ENCODE measurements at places on chromosomes 5 and 9.

- DNase-seq, result no peak
Observed at GRCh38 chr9:86512929-86513328, 158.7 kb upstream of the TUT7 start.

DNA sequence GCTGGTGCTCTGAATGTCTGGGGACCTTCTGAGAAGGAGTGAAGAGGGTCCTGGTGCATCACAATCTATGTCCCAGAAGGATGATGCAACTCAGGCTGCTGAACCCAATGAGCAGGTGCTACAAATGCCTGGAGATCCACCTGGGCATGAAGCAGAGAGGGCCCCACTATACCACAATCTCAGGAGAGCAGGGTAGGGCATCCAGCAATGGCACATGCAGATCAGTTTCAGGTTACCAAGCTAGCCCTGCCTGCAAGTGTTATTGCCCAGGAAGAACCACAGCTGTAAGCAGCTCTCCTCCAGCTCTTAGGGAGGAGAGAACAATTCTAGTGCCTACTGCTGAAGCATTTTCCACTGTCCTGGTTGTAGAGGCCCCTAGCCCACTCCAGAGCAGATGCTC is 389.2 kb upstream of the TNC start:
- DNase-seq, result no peak

- DNase-seq, result no peak
Observed at GRCh38 chr5:172852490-172853354, 18.7 kb downstream of the ERGIC1 start.

DNA sequence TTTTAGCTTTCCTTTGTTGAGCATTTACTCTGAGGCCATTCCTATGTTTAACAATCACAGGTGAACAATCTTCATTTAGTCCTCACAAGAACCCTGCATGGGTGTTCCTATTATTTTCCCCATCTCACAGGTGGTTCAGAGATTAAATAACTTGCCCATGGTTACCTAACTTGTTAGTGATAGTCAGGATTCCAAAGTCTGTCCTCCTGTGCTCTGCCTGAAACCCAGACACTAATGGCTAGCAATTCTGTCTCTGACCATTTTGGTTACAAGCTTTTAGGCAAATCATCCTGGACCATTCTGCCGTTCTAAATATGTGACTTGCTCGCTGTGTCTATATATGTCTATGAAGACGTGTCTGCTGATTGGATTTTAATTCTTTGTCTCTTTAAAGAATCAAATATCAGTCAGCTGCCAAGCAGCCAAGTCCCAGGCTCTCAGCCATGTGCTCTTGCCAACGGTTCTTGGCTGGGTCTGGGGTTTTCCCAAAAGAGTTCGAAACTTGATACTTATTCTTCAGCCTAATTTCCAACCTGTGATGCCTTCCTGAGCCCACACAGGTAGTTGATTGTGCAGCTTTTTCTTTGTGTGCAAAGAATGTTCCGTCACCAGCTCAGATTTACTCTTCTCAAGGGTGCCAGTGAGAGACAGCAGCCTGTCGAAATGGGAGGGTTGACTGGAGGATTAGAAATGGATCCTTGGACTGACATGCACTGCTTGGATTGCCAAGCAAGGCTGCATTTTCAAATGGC is 121.7 kb downstream of the NREP start:
- no peak for DNase-seq

DNA sequence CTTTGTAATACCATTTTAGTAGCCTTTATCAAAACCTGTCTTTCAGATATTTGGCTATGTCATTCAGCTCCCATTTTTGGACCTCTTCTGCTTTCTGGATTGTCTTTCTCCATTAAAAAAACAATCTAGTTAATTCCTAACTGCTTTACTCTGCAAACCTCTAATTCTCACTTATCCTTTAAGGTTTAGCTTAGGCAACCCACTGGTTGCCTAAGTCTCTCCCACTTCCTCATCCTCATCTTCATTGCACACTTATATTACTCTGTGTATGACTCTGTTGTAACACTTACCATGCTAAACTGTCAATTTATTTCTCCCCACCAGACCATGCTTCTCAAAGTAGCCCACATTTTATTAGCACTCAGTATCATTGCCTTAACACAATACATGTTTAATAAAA is 205.0 kb upstream of the DMRTA1 start:
- no peak for DNase-seq

DNA sequence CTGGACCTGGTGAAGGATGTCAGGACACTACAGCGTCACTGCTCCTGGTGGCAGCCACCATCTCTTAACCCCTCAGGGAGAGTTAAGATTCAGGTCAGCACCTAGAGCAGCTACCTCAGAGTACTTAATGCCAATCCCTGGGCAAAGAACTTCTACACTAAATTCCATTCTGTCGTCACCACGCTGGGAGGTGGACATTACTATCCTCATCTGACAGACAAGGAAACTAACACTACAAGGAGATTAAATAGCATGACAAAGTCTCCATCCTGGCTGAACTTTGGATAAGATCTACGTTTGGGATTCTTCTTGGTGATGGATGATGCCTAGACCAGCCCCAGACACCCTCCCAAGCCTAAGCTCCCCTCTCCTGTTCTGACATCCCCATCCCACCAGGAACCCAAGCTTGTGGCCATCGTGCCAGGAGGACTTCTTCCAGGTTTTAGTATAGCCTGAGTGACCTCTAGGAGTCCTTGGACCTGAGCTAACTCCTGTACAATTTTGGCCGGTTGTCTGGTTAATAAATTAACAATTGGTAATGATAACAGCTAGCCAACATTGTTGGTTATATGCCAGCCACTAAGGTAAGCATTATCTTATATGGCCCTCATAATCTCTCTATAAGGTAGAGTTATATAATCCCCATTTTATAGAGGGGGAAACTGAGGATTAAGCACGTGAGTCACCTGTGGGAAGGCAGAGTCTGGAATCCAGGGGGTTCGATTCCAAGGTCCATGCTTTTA is 54.8 kb downstream of the C5orf15 start:
- no peak for DNase-seq

- no peak for DNase-seq
Observed at GRCh38 chr5:148791334-148791667, 35.1 kb upstream of the ADRB2 start.

- DNase-seq, result no peak
Observed at GRCh38 chr5:99948850-99949249, 586.3 kb upstream of the FAM174A start.

- no peak for DNase-seq
Observed at GRCh38 chr5:71882826-71883741, 164.0 kb downstream of the CARTPT start.

DNA sequence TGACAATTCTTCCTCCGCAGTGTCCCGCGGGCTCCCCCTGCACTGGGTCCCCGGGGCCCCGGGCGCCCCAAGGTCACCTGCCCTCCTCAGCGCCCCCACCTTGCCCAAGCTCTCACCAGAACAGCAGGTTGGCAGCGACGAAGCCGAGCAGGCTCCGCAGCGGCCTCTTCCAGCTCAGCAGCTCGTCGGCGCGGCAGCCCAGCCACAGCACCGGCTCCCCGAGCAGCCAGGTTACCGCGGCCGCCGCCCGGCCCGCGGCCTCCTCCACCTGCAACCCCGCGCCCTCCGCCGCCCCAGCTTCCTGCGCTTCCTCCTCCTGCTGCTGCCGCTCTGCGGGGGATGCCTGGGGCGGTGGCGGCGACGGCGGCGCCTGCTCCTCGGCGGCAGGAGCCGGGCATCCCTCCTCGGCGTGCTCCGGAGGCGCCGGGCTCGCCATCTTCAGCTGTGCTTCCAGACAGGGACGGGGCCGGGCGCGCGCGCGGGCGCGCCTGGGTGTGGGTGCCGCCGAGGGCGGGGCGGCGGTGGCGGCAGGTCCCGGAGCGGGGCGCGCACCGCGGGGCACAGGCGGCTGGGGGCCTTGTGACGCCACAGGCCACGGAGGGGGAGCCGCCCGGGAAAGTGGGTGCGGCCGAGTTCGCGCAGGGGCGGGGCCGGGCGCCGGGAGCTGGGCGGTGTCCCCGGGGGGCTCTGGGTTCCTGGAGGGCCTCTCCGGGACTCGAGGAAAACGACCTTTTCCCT is at the start of gene RETREG1:
Gene RETREG1 (minus strand): TSS at position 462 of the 738 bp plus-strand sequence. CDS start 26 bp downstream, at position 436.
- DNase-seq, result no peak

DNA sequence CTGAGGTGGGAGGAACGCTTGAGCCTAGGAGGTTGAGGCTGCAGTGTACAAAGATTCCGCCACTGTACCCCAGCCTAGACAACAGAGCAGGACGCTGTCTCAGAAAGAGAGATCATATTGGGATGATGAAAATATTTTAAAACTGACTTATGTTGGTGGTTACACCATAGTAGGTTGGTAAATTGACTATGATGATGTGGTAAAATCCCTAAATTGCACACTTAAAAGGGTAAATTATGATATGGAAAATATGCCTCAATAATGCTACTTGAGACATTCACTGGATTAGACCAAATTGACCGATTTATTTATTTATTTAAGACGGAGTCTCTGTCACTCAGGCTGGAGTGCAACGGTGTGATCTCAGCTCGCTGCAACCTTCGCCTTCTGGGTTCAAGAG is 21.9 kb upstream of the TOR1B start:
- no peak for DNase-seq

- no peak for DNase-seq
Observed at GRCh38 chr9:38141746-38142591, 72.9 kb upstream of the SHB start.

- DNase-seq, result no peak
Observed at GRCh38 chr9:113289091-113289490, 13.6 kb downstream of the PRPF4 start.

DNA sequence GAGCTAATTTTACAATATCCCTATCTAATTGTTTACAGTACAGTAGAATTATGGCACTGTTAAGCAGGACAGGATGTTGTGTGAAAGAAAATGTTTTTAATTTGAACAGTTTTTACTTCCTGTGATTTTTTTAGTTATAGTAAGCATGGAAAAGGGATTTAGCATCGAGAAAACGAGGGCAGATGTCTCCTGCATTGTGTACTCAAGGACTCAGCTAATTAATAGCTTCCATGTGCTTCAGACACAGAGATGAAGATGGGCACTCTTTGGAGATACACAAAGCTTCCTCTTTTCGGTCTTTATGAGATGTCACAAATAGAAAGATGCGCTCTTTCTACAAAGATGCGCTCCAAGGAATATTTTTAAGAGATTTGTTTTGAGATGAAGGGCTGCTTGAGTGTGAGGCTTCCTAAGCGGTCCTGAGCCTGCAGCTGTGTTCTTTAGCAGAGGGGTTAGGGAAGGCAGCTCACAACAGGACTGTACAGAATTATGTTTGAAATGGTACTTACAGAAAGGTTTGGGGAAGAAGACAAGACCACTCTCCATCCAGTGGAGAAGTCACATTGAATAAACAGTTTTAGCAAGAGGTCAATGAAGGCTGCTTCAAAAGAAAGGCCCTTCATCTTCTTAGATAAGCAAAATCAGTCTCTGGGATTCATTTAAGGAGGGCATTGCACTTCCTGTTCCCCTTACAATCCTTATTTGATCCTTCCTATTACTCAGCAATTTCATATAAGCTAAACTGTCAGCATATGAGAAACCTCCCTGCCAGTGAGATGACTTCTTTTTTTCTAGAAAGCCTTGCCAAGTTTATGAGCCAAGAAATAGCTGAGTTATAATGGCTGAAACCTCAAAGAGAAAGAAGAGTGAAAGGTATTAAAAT is 311.5 kb downstream of the EFNA5 start:
- DNase-seq, result no peak

DNA sequence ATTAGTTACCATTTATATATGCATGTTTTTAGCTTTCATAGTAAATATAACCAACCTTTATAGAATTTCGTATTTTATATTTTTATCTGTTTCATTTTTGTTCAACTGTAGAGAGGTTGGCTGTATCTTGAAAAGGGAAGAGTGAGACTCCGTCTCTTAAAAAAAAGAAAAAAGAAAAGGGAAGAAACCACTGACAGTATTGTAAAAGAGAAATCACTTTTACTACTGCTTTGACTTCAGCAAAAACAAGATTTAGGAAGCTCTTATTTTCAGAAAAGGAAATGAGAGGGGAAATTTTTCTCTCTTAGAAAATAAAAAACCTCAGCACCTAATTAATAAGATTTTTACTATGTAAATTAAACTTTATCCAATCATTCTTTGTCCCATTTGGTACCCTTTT is 14.4 kb downstream of the POLK start:
- DNase-seq, result no peak

GRCh38 chr5:135456238-135457099 is 4.3 kb upstream of the TIFAB start:
- DNase-seq, result no peak

- no peak for DNase-seq
Observed at GRCh38 chr9:526904-527591, 312.4 kb downstream of the DOCK8 start.

DNA sequence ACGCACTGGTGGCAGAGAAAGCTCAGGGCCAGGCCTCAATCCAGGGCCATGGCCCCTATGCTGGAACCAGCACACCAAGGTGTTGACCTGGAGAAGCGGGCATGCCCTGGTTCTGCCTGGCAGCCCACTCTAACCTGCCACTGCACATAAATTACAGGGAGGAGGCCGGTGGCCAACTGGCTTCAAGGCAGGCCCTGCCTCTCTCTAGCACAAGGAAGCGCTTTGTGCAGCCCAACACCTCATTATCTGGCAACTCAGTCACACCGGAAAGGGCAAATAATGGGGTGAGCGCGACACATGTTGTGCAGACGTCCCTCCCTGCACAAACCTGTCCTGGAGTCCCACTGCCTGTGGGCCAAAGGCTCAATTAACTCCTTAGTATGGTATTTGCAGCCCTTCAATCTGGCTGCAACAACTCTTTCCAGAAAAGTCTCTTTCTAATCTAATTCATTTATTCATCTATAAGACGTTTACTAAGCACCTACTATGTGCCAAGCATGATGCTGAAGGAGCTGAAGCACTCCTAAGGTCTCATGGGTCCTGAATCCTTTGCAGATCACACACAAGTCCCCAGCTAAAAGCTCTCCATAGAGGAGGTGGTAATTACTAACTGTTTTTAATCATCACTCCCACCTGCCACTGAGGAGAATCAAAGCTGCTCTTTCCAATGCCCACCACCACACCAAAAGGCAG is 24.9 kb downstream of the SHB start:
- DNase-seq, result no peak

GRCh38 chr5:14749579-14750101 is 85.1 kb downstream of the OTULIN start:
- DNase-seq, result no peak

DNA sequence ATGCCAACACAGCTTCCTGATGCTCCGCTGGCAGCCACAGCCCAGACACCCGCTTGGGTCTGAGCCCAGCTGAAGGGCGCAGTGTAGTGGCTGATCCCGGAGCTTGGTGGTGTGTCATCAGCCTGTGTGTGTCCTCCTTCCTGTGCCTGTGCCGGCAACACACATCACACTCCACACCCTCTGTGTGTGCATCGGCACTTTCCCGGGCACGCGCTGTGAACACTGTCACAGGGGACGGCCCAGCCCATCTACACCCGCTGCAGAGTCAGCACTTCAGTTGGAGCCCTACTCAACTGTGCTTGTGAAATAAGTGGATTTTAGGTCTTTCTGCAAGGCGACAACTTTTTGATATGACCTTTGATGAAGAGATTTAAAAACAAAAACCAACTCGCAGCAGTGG is 189.4 kb downstream of the IRX2 start:
- DNase-seq, result no peak

- DNase-seq, result no peak
Observed at GRCh38 chr9:114641967-114642366, 15.6 kb downstream of the TEX53 start.

All from cortex of kidney (tissue), 1 donor.